Activated naive CD8-positive, alpha-beta T cell treated with anti-CD3 and anti-CD28 coated beads, Interleukin-2, amount 10 ng/mL, durations not matched to agents 7 days and 5 days (primary cell): ENCODE measurements at places on chromosomes 12 and 14. TPM values are rescaled to one million over a fixed set of nuclear protein-coding genes. Genes with fewer than 3 reads are reported as not detected.

GRCh38 chr14:62428429-62429203 is 616.6 kb downstream of the KCNH5 start:
- no peak for DNase-seq

GRCh38 chr12:110869803-110870202 is 23.0 kb downstream of the CCDC63 start:
- no peak for DNase-seq

DNA sequence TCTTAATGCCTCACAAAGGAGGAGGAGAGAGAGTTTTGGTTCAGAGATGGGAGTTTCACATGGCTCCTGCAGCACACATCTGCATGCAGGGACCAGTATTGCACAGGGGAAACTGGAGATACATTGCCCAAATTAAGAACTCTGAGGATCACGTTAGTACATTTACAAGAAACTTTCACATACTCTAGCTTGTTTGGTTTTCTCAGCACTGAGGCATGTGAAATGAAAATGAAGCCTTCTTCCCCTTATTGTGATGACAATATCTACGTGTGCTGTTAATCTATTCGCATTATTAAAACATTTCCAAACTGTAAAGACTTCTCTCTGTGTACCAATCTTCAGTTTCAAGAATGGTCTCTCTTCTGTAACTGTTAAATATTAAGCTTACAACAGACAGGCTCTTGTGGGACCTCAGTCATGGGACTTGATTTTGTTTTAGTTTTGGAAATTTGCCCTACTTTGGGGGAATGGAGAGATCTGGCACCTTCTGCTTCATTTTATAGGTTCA is 124.7 kb downstream of the DAAM1 start:
- no peak for DNase-seq

DNA sequence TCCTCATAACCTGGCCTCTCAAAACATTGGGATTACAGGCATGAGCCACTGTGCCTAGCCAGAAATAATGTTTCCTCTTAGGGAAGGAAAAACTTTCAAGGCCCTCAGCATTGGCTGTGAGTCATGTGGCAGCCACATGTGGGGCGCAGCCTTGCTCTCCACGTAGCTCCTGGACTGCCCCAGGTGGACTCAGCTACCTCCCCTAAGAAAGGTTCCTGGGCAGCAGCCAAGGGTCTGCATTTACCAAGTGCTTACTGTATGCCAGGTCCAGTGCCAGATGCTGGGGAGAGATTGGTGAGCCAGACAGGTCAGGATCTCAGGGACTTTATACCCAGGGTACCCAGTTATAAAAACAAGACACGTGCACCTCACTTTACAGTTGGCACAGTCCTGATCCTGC is 3.7 kb upstream of the TRPV4 start:
- no peak for DNase-seq

DNA sequence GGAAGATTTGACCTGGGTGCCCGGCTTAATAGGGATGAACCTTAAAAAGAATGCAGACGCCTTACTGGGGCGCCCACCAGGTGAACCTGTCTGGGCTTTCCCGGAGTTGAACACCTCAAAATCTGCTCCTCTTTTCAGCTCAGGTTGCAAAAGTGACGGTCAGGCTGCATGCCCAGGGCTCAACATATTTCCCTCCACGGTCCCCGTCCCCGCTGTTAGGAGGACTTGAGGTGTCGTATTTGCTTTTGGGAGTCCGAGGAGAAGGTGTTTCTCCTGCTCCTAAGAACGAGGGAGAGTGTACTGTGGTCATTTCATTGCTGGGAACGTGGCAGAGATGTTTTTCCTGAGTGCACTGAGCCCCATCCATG is 1.2 kb downstream of the DLK1 start:
- no peak for DNase-seq

GRCh38 chr12:47870175-47870781 is 34.5 kb downstream of the VDR start:
- DNase-seq: no peak

GRCh38 chr12:101857043-101857558 is 20.3 kb upstream of the DRAM1 start:
- DNase-seq: no peak

GRCh38 chr12:105120551-105120950 is 13.0 kb downstream of the WASHC4 start:
- no peak for DNase-seq

GRCh38 chr12:51225771-51226170 is 7.9 kb upstream of the POU6F1 start:
- DNase-seq: no peak

GRCh38 chr12:70853326-70853725 is 67.2 kb downstream of the PTPRR start:
- DNase-seq: no peak

DNA sequence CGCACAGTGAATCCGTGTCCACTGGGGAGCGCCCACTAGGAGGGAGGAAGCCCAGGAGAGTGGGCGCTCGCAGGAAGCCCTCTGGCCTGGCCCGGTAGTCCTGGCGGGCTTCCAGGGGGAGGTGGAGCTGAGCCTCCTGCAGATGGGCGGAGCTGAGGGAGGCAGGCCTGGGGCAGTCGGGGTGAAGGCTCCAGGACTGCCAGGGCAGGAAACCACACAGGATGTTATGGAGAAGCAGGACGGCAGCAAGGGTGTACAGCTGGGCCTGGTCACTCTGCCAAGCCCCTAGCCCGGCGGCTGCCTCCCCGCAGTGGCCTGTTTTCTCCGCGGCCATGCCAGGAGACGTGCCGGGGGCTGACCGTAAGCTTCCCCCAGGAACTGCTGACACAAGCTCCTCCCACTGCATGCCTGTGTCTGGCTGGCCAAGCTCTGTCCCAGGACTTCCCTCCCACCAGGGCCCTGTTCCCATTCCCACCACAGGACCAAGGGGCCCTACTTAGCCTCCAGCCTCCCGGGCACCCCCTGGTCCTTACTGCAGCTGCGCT is 143.4 kb upstream of the C14orf180 start:
- peak; percentile 27 for DNase-seq

- DNase-seq: no peak
These were observed 8.1 kb upstream of the LRRK2 start for GRCh38 chr12:40216516-40217288.

DNA sequence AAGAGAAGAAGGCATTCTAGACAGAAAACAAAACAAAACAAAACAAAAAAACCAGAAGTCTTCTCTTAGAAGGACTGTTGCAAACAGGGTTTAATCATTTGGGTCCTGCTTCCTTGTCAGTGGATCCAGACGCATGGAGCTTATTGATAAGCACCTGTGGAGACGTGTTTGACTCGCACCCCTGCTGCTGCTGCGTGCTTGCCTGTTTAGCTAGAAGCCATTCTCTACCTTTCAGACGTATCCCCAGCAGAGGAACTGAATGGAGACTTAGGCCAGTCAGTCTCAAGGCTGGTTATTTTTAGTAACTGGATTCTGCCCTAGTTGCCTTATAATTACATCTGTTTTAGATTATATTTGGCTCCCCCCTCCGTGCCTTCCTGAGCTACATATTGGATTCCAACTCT is 186.1 kb upstream of the EEA1 start:
- DNase-seq: no peak

DNA sequence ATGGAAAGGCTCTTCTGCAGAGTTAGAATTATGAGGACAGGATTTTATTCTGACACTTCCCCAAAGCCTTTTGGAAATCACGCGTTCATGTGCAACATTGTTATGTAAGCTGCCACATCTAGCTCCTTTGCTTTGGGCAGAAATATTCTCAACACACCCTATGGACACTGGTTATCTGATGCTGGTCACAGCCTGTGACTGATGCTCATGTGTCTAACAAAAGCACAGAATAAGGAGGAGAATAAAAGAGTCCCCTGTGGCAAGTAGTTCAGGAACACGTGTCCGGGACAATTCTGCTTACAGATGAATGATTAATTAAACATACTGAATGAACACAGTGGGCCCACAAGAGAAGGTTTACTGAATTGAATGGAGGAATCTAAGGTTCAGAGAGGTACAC is 22.1 kb downstream of the FOXN3 start:
- DNase-seq: no peak

- DNase-seq: no peak
These were observed 31.3 kb downstream of the FBXO34 start for GRCh38 chr14:55302367-55303124.

- no peak for DNase-seq
These were observed 54.5 kb upstream of the PRICKLE1 start for GRCh38 chr12:42643881-42644579.

- no peak for DNase-seq
These were observed 27.4 kb upstream of the DIP2B start for GRCh38 chr12:50477241-50477832.

- no peak for DNase-seq
These were observed 12.8 kb downstream of the ZFYVE1 start for GRCh38 chr14:73014105-73014504.

GRCh38 chr12:6337958-6338433 is 3.9 kb downstream of the TNFRSF1A start:
- DNase-seq: no peak

GRCh38 chr12:101592448-101592847 is 2.3 kb upstream of the MYBPC1 start:
- DNase-seq: no peak

DNA sequence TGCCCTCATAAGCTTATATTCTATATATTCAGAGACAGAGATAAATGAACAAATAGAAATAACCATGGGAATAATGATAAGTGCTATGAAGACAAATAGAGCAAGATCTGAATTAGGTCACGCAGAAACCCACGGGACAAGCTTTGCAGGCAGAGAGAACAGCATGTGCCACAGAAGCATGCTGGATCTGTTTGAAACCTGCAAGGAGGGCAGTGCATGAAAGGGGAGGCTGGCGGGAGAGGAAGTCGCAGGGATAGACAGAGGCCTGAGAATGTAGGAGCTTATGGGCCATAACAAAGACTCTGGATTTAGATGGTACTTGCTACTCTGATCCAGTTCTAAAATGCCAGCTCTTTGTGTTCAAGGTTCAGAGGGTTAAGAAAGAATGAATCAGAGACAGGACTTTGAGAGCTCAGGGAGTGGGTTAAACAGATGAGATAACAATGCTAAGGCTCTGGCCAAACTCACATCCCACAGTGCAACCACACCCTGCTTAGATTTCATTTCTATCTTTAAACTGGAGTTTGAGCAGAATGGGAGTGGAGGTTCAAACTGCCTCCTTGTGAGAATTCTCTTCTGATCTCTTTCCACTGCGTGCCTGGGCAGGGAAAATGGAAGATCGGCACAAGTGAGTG is 49.2 kb upstream of the PPP1R12A start:
- no peak for DNase-seq

DNA sequence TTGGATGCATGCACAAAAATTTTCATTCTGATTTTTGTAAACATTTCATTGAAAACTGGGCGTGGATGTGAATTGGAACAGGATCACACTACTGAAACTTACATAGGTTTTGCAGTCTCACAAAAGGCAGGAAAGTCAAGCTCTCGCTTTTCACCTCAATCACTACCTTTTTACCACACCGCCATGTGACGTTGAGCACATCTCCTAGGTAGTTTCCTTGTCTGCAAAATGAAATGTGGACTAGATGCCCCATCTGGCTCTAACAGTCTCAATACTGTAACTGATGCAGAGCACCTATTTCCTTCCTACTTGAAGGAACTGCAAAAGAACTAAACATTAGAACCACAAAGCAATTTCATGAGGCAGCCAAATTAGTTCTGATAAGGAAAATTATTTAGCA is 4.4 kb upstream of the YY1 start:
- no peak for DNase-seq

GRCh38 chr14:100076133-100076532 is 10.9 kb downstream of the EVL start:
- DNase-seq: peak; percentile 59

DNA sequence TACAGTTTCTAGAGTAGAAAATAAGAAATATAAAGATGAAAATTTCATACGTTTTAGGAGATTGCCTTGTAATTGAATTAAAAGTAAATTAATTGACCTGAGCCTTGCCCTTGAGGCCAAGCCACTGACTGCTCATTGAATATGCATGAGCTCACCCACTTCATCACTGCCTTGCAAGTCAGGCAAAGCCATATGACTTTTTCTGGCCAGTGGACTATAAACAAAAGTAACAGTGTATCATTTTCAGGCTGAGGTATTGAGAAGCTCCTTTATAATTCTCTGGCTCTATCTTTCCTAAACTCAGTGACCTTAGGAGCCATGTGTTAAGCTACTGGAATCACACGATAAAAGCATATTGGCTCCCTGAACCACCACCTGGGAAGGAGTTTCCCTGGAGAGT is 369.3 kb downstream of the NUAK1 start:
- DNase-seq: no peak

DNA sequence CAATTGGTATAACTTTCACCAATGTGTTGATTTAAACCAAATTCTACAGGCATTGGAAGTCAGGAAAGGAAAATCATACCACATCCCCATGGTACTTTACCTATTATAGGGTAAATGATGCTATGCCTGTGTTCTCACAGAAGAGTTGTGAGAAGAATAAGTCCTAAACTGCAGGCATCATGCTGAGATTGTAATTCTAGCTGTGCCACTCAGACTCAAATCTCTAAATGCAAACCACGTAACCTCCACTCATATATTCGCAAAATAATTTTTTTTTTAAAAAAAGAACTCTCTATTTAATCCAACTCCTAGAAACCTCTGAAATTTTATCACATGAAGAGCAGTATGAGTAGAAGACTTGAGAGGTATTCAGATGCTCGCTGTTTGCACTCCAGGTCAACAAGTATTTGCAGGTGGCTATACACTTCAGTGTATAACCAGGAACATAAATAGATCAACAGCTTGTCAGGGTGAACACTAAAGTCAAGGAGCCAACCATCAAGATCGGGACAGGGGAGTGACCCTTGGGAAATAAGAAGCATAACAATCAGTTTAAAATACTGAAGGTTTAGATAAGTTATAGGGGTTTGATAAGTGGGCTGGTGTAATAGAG is 110.1 kb downstream of the SLC25A21 start:
- no peak for DNase-seq

- no peak for DNase-seq
These were observed 49.4 kb upstream of the ZFP36L1 start for GRCh38 chr14:68842298-68842697.

- DNase-seq: no peak
These were observed 196.2 kb upstream of the ARHGAP5 start for GRCh38 chr14:31880935-31881334.

DNA sequence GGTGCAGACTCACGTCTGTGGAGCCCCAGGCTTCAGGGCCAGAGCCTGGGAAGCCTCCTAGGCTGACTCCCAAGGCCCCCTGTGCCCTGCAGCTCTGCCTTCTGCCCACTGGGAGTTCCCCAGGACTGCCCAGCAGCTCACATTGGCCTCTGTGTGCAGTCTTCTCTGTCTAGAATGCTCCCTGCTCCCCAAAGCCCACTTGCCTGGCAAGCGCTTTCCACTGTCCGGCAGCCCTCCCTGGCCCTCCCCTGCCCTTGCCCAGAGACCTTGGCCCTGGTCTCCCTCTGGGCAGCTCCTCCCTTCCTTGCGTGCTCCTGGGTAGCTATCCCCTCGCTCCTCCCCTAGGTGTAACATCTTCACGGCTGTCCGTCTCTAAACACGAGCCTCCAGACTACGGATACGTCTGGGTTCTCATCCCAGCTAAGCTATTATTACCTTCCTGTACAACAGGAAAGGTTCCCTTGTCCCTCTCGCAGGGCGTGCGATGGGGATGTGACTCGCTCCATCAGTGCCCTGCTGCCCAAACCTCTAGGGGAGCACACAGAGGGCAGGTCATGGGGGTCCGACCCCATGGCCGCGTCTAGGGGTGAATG is 325.5 kb upstream of the RTL1 start:
- DNase-seq: no peak

- DNase-seq: no peak
These were observed 124.8 kb upstream of the RASSF8 start for GRCh38 chr12:25833657-25834056.

PRIMA1 gene
- total RNA-seq: not detected

SLC2A14 gene
- not detected for total RNA-seq

ZNF891 gene
- 3.9 TPM for total RNA-seq

ATP6V1D gene
- total RNA-seq: 41.9 TPM

MBD6 gene
- total RNA-seq: 94.2 TPM

CLSTN3 gene
- total RNA-seq: 104 TPM

FGD4 gene
- total RNA-seq: 0.91 TPM

TEAD4 gene
- total RNA-seq: not detected

CISTR gene
- total RNA-seq: not detected
